Transverse colon (tissue), 4 donors: ENCODE measurements at places on chromosomes 11 and 22.
A peak's percentile ranks its signal among the peaks of the same experiment; 100 is the strongest.

DNA sequence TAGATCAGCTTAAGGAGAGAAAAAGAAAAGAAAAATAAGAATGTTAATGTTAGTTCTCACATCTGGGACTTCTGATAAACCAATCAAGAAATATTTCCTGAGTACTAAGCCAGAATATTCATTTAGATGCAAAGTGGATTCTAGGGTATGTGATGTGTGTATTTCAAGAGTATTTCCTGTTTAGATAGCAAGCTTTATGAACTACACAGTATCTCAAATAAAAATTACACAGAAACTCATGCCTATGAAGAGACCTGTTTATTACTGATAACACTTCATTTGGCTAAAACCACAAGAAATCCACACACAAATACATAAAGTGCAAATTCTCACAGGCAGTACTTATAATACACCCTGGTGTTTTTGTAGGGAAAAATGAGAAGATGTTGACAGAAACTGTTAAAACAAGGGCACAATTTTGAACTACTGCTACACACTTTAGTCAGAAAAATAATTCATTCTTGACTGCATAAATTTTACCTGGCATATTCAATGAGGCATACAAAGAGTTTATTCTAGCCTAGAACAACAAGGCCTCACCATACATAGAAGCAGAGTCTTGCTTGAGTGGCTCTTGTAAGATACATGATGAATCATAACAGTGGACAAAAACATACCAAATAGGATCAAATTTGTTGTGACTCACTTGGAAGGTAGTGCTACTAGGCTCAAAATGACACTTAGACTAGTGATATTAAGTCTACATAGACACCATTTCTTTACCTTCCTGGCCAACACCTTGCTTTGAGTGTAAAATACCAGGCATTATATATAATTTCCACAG, 18.8 kb upstream of the P4HA3 start:
- no peak for DNase-seq

- DNase-seq: no peak
Measured at GRCh38 chr11:86949995-86950660, 5.1 kb downstream of the FZD4 start.

- DNase-seq: peak; percentile 21
Measured at GRCh38 chr11:58923300-58923788, 15.9 kb upstream of the GLYATL1 start.

DNA sequence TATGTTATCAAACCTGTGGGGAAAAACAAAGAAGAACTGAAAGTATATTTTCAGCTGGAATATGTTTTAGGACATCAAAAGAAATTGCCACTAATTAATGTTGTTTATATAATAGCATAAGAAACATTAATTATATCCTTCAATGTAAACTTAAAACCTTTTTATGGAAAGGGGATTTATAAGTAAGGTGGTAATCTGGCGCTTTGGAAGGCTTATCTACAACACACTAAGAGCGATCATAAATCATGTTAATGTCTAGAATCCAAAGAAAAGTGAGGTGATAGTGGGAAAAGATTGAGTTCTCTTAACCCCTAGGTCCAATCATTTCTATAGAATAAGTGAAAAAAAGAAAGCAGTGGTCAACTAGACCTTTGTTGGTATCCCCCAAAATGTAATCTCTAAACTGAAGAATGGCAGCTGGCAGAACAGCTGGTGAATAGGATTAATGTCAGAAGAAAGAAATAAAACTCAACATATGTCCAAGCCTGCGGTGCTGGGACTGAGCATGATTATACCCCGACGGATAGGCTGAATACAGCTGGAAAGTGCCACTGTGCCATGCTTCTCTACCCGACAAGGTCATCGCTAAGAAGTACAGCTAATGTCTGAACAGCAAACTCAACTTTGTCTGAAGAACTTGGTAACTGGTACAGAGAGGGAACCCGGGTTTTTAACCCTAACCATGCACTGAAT, 64.0 kb downstream of the SOX6 start:
- no peak for DNase-seq

GRCh38 chr11:86799680-86800075, 664 bp upstream of the PRSS23 start:
- no peak for DNase-seq

GRCh38 chr11:127307700-127308099, 307.1 kb upstream of the KIRREL3 start:
- DNase-seq: no peak

DNA sequence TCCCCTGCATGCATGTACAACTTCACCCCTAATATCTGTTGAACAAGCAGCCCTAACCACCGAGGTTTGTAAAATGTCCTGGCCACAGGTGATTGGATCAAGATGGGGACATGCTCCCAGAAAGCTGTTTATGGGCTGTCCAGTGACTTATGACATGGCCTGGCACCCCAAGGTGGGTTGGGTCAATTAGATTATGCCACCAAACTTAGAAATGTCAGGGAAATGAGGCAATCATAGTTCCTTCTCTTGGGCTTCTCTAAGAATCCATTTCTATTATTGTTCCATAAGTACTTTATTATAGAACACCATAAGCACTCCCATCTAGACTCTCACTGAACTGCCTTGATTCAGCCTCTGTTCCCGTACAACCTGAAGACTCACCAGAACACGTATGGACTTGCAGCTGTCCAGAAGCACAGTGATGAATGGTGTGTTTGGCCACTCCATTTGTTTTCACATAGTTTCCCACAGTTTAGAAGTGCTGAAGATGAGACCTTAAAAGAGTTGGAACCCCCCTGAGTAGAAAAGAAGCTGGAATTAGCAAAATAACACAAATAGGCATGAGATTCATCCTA, 45.5 kb upstream of the OLFML1 start:
- no peak for DNase-seq

DNA sequence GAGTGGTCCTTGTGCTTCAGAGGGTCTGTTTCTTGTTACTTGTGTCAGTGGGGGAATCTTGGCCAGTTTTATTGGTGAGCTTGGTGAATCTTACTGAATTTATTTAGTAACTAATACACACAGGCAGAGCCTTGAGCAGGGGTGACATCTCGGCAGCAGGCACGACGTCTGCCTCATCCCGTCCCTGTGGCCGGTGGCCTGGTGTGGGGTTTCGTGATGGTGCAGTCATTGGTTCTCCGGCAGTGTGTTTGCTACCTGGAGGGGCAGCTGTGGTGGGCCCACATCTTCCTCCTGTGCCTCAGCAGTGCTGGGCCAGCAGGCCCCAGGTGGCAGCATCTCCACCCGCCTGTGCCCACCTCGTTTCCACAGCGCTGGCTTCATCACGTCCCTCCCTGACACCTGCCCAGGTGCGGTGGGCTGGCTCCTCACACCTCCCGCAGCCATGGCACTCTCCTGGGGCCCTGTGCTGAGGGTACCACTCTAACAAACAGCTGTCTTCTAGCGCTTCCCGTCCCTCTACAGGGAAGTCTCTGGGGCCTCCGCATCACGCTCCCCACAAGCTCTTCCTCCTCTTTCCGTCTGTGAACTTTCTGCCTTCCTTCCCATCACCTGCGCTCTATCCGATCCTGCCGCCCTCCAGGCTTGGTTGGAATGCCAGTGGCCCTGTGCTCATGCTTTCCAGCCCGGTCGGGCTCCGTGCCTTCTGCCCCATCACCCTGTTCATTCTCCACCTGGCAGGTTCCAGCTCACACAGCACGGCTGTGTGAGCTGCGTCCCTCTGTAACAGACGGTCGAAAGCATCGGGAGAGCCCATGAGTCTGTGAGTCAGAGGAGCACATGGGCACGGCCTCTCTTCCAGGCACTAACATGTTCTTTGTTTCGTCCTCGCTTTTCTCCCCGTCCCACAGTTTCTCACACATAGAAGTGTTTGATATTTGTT, 203.4 kb downstream of the TBC1D22A start:
- no peak for DNase-seq
